NCI-H1092 (cell line): ENCODE measurements at places on chromosomes 1 and 21.

- no peak for DNase-seq
Observed at GRCh38 chr1:9065213-9065751, 4.2 kb downstream of the SLC2A5 start.

DNA sequence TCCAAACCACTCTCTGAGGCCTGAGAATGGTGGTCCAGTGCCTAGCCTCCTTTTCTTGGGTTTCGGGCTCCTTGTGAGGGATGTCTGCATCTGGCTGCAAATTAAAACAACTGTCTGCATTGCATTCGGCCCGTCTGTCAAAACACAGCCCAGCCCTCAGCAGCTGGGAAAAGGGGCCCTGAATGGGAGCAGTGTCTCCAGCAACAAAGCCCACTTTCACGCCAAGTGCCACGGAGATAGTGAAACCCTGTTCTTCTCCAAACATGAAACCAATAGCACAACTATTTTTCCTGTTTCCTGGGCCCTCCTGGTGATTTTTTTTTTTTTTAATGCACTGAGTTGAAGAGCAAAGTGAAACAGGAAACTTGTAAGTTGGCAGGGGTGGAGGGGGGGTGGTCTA is 138.4 kb downstream of the PLXNA2 start:
- no peak for DNase-seq

DNA sequence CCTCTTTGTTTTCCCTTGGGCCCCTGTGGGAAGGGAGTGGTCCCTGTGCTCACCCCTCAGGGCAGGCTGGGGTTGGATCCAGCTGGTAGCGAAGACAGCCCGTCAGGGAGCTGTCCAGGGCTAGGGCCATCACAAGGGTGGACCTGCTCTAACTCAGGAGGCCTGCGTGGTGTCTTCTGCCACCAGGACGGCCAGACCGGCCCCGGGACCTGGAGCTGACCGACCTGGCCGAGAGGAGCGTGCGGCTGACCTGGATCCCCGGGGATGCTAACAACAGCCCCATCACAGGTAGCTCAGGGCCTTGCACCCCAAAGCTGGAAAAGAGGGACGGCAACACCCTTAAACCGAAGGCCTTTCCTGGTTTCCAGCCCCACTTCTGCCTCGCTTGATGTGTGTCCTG is 64.2 kb upstream of the CNTN2 start:
- no peak for DNase-seq

DNA sequence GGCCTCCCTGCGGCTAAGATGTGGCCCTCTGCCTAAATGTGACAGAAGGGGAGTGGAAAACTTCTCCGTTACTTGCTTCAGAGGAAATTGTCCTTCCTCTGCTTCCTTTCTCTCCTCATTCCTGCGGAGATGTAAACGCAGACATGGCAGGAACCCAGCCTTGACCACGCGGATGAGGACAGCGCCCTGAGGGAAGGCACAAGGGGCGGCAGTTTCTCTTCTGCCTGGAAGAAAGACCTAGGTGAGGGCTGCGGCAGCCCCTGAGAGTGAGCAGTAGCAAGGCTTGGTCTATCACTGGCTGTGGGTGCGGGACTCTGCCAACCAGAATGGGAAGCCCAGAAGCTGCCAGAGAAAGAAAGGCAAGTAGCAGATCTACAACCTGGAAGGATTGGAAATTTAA is 14.0 kb upstream of the CTPS1 start:
- DNase-seq, result no peak

GRCh38 chr1:222787729-222788128 is 27.1 kb upstream of the DISP1 start:
- no peak for DNase-seq

- DNase-seq, result no peak
Observed at GRCh38 chr1:180854001-180854400, 58.7 kb upstream of the KIAA1614 start.

DNA sequence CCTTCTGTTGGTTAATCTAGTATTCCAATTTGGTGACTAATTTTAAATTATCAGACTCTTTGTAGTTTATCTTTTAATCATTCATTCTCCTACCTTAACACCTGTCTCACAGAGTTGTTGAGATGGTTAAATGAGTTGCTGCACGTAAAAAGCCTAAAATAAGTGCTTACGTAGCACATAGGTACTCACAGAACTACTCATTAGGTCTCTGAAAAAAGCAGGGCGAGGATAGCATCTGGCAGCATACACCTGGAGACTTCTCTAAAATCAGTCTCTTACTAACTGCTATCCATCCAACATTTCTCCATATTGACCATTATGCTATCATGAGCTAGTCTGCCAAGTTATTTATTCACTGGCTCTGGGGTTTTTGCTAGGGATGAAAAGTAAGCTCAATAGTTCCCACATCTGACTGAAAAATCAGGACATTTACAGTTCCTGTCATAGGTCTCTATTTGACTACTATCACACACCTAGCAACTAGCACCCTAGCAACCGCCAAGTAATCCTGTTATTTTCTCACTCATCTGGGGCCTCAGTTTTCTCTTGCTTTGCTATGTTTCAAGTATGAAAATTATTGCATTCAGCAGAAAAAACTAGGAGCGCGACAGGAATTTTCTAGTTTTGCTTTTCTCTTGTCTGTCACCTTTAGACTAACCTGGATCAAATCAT is 11.2 kb downstream of the CSDE1 start:
- no peak for DNase-seq

DNA sequence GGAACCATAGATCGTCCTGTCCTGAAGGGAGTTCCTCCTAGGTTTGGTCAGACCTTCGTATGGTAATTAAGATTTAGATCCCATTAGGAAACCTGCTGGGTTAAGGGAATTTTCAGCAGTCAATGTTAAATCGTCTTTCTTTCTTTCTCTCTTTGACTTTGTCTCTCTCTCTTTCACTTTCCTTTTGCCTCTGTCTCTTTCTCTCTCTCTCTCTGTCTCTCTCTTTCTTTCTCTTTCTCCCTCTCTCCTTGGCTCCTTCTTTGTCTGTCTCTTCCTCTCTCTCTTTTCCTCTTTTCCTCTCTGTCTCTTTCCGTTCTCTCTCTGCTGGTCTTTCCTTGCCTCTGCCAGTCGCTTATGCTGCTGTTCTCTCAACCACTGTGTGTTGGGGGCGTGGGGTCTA is 8.7 kb downstream of the OR2W3 start:
- no peak for DNase-seq

DNA sequence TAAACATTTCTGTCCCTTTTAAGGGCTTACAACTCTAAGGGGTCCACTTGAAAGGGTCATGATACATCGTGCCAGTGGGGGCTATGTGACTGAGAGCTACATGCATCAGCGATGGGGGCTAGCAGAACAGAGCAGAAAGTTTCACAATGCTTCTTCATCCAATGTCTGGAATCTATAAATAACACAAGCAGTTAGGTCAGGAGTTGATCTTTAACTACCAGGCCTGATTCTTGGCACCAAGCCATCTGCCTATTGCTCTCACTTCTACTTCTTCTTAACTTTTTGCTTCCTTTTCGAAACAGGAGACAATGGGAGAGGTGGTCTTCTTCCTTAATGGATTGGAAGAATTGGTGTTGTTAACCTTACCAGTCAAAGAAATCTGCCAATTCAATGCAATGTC is 410.0 kb downstream of the TGFB2 start:
- DNase-seq, result no peak

DNA sequence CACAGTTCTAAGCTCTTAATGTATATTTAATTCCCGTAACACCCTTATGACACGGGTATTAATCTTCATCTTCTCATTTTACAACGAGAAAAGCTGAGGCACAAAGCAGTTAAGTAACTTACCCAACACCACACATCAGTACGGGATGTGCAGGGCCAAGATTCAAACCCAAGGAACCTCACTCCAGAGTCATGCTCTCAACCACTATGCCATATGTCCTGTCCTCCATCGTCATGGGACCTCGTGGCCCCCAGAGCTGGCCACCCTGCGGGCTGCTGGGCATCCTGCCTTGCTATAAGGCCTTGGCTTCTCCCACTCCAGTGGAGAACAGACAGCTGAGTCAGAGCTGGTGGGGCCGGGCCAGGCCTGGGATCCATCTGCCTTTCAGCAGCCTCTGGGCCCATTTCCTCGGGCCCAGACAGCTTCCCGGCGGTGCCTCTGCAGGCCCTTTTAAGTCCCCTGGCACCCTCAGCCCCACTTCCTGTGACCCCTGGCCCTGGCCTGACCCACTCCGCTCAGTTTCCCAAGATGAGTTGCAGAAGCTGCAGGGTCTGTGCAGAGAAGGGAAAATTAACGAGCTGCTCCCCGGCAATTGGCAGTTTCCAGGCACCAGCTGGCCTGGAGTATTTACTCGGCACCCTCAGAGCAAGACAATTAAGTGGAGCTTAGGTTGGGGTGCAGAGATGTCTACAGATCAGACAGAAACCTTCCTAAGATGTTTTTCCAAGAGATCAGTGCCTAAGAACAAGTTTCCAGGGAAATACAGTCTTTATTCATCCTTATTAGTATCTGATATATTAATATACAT is 98.2 kb downstream of the EPHB2 start:
- peak; percentile 49 for DNase-seq

- no peak for DNase-seq
Observed at GRCh38 chr1:169091480-169091941, 15.0 kb upstream of the ATP1B1 start.

DNA sequence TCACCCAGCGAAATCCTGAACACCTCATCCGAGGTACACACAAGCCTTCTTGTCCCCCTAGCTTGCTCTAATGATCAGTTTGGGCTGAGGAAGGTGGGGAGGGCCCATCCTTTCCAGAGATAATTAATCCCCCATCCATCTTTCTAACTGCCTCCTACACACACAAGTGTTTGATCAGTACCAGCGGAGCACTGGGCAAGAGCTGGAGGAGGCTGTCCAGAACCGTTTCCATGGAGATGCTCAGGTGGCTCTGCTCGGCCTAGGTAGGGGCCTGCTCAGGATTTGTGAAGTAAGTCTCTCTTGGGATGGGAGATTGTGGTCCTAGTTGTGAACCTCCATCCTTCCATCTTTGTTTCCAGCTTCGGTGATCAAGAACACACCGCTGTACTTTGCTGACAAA is 5.8 kb downstream of the ANXA9 start:
- no peak for DNase-seq

DNA sequence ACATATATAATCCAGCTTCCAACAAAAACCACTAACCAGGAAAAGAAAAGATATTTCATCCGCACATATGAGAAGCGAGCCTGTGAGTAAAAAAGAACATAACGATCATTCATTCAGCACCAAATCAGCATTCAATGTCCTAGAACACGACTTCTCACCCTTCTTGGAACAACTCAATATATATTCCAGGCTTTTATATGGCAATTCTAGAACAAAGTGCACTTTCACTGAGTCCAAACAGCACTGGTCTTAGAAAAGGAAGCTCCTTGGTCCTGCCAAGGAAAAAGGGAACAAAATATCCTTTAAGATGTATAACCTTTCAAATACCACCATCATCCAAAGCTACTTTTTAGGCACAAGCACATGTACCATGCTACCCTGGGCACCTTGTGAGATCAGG is 44.5 kb downstream of the RPL5 start:
- no peak for DNase-seq
